ENCODE measurements at places on chromosomes 16 and 17.
A peak's percentile ranks its signal among the peaks of the same experiment; 100 is the strongest.

DNA sequence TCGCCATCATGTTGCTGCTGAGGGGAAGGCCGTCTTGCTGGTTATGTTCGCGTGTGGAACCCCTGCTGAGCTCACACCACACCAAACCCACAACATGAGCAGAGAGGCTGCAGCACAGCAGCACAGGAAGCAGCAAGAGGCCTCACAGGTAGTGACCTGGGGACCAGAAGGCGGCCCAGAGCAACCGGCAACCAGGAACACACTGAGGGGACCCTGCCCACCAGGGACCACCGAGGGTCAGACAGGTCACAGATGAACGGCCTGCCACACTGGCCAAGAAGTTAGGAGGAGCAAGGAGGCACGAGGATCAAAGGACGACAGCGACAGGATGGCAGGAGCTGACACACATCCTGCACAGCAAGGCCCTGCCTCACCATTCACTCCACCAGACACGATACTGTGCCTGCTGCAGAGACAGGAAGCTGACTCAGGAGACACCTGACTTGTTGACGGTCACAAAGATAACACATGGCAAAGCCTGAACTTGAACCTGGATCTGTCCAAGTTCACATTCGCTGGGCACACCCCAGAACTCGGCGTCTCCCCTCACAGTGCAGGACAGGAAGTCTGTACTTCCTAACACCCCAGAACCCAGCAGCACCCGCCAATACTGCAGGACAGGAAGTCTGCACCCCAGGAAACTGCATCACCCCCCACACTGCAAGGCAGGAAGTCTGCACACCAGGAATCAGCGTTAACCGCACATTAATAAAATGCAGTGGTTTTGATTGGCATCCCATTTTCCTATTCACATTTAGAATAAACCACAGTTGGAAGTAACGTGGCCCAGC is 98.5 kb downstream of the ZNF778 start:
- peak; percentile 49 for DNase-seq

GRCh38 chr16:70704586-70704985 is 18.7 kb upstream of the MTSS2 start:
- no peak for DNase-seq

DNA sequence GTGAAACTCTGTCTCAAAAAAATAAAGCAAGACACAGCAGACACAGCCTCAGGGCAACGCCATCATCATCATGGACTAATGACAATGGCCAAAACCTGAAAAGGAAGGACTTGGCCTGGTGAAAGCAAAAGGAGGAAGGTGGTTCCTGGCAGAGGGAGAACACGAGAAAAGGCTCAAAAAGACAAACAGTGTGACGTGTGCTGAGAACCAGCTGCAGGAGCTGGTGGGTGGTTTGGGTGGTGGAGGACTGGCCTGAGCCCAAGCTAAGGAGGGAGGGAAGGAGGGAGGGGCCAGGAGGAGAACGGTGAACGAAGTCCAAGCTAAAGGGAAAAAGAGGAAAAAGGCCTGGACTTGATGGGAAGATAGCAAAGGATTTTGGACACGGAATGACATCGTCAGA is 85.1 kb downstream of the SLC39A11 start:
- no peak for DNase-seq

- DNase-seq: no peak
Measured at GRCh38 chr16:20084624-20085226, 11.0 kb upstream of the GPR139 start.

GRCh38 chr16:53605831-53606400 is 97.7 kb downstream of the RPGRIP1L start:
- DNase-seq: no peak

DNA sequence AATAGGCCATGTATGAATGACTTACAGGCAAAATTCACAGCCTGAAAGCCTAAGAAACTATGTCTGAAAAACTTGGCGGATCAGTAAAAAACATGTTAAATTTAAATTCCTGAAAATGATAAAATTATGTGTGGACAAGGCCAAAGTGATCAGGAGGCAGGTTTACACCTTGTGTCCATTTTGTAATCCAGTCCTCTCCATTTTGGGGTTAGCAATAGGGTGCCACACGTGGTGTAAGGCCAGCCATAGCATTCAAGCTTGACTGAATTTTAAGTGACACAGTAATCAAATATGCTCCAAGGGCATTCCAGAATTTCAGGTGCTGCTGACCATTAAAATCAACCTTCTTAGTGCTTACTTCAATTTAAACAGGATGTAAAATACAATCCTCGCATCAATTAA is 2.7 kb downstream of the RNF43 start:
- no peak for DNase-seq

DNA sequence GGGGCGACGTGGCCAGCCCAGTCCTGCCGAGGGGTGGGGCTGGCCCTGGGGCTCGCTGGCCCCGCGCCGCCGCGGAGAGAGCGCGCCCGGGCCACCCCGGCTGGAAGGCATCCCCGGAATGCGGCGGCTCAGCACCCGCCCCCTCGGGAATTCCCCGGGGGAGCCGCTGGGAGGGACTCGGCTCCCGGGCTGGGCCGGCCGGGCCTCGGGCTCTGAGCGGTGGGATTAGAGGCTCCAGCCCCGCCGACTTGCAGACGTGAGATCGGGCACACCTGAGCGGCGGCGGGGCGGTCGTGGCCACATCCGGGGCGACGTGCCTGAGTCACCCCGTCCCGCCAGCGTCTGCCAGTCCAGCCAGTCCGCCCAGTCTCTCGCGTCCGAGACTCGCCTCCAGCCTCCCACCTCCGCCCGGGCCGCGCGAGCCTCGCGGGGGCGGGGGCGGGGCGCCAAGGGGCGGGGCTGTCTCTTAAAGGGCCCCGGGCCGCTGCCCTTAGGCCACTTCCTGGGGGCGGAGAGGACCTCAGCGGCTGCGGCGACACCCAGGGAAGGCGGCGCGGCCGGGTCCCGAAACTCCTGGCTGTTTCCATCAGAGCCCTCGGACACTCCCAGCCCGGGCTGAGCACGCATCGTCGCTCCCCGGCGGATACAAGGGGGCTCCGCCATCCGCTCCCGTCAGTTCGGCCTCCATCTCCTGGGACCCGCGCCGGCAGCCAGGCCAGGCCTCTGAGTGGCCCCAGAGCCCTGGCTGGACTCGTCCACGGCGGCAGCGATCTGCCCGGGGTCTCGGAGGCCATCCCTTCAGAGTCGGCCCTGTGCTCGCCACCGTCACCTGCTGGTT is at the start of gene KCTD11:
TSS of gene KCTD11 (plus strand) at position 498 of the 838 bp plus-strand sequence.
- peak; percentile 42 for DNase-seq

DNA sequence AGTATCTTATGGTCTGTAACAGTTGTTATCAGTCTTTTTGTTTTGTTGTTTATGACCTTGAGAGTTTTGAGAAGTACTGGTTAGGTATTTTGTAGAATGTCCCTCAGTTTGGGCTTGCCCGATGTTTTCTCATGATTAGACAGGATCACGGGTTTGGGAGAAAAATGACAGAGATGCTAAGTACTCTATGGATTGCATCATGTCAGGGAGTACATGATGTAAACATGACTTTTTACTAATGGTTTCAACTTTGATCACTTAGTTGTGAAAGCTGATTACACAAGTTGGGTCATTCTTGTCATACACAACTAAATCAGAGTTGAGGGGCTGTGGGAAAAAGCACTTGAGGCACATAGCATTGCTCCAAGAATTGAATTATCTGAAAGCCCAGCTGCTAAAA is 94.7 kb upstream of the SIAH1 start:
- no peak for DNase-seq

DNA sequence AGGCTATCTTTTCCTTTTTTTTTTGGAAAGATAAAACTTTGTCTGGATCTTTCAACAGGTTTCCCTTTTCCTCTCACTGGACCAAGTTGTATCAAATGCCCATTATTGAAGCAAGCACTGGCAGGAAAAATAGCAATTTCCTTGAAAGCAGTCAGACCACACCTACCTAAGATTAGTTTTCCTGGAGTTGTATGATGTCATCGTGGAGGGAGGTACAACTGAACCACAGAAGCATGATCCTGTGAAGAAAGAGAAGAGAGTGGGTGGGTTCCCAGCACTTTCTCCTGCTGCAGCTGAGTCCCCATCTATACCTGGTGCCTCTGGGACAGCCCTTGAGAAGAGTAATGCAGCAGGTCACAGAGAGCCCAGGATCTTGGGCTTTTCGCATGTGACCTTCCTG is 63.6 kb upstream of the ERCC4 start:
- DNase-seq: no peak

DNA sequence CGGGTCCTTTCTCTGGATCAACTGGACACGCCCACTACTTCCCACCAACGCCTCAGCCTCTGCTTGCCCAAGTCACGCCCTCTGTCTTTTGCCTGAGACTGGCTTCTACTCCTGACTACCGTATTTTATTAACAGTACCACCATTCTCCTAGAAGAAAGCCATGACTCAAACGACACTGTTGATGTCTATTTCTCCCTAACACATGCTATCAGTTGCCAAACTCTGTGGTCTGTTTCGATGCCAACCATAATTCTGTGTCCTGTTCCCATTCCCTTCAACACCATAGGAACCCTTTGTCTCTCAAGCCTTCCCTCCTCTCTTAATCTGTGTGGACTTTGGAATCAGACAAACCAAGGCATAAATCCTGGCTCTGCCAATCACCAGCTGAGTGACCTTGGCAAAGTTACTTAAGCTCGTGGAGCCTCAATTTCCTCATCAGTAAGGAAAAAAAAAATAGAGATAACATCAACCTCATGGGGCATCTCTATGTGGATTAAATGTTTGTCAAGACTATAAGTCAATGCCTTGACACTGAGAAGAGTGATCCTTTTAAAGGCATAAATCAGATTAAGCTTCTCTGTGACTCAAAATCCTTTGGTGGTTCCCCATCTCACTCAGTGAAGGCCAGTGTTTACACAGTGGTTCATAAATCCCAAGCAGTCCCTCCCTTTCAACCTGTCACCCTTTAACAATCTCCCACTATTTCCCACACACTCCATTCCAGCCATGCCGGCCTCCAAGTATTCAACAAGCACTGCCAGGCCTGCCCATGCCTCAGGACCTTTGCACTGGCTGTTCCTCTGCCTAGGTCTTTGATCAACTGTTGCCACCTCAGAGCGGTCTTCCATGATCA is 45.6 kb downstream of the ERN1 start:
- DNase-seq: no peak

- DNase-seq: no peak
Measured at GRCh38 chr17:32553168-32553567, 66.4 kb downstream of the CDK5R1 start.

DNA sequence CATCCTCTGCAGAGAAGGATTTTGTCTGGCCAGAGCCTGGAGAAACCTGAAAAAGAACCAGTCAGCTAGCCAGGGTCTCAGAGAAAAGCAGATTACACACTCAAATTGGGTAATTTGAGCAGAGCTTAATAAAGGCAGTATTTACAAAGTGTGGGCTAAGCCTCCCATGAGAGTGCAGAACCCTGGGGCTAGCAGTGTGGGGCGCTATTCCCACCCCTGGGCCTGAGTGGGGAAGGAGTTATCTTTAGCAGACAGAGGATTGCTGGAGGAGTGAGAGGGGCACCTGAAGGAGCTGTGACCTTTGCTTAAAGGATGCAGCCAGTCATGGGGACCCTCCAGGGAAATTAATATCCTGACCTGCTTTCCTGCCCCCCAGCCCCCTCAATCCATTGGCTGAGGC is 46.2 kb downstream of the SNX20 start:
- DNase-seq: no peak

- no peak for DNase-seq
Measured at GRCh38 chr17:43524945-43525575, 21.1 kb downstream of the ETV4 start.

- no peak for DNase-seq
Measured at GRCh38 chr17:76957678-76958464, 89.7 kb downstream of the MGAT5B start.

DNA sequence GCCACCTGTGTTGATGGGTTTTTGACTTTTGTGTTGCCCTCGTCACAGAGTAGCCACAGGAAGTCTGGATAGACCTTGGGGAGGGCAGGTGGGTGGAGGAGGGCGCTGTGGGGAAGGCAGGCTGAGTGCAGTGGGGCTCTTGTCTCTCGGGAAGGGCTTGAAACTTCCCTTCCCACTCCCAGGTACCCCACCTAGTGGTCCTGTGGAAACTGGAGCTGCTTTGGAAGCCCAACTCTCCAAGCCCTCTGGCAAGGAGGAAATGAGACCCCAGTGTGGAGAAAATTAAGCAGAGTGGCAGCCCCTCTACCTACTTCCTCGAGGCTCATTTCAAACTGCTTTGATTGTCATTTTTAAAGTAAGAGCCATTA is 9.2 kb downstream of the CA5A start:
- DNase-seq: no peak

DNA sequence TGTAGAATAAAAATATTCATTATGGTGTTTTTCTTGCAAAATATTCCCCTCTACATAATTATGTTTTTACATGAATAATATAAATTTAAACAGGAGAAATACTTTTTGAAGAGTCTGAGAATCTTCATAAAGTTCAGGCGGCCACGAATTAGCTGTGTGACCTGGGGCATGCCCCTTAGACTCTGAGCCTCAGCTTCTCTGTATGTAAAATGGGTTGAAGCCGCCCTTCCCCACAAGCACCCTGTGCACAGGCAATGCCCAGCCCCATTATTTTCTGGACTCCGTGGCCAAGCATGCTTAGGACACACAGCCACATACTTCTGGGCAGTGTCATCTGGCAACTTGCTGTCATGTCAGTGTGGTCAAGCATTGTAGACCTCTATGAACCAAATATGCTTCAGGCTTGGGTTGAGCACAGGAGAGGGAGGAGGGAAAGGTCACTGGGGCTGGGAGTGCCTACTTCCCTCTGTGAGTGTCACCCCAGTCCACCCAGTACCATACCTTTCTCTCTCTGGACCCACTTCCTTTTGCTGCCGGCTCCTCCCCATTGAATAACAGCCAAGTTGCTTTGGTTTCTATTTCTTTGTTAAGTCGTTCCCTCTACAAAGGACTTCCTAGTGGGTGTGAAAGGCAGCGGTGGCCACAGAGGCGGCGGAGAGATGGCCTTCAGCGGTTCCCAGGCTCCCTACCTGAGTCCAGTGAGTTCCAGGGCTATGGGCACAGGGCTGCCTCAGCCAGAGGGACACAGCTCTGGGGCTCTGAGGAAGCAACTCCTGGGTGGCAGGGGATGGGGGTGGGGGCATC is at the start of gene LGALS9:
TSS of gene LGALS9 (plus strand) at position 582 of the 804 bp plus-strand sequence. CDS start at position 660, 78 bp downstream.
- DNase-seq: peak; percentile 12

GRCh38 chr17:72123530-72124437 is 3.0 kb downstream of the SOX9 start:
- no peak for DNase-seq

GRCh38 chr16:29745853-29746345 is at the start of gene C16orf54:
TSS of gene C16orf54 (minus strand) at chr16:29745990. CDS start at chr16:29744951, 1,039 bp downstream.
- peak; percentile 88 for DNase-seq

DNA sequence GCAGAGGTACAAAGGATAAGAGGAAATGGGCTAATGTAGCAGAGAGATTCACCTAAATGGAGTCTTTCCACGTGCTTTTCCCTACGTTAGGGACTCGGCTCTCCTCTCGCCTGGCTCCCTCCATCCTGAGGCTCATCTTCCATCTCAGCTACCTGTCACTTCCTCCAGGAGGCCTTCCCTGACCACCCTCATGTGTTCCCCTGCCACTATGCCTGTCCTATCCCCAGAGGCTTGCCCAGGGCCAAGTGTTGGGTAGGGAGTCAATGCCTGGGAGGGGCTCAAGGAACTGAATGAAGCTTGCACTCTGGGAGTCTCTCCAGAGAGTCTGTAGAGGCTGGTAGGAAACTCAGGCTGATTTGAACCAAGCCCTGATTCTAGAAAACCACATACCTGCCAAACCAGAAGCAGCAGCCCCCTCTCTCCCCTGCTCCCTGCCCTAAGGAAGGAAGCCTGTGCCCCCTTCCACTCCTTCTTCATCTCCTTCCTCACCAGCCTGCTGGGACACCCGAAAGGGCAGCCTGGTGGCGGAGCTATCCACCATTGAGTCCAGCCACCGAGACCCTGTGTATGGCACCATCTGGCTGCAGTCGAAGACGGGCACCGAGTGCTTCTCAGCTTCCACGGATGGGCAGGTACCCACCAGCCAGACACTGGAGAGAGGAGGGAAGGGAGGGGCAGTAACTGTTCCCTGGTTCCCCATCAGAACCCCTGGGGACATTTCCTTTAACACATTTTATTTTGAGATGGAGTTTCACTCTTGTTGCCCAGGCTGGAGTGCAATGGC is 25.4 kb downstream of the DNAI2 start:
- no peak for DNase-seq
